ENCODE measurements at places on chromosomes 3 and 15.

DNA sequence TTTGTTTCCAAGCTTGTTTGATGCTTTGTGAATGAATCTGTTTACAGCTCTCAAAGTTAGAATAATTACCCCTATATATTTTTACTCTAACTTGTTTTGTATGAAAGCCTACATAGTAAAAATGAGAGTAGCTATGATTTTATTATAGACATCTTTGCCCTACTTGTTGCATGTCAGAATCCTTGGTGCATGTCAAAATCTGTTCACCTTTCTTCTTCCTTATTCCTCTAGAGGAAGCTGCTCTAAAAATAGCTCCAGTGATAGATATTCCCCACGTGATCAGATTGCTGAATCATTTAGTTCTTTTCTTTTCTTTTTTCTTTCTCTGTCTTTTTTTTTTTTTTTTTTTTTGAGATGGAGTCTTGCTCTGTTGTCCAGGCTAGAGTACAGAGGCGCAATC, 39.8 kb downstream of the LRRC49 start:
- DNase-seq, result no peak

GRCh38 chr15:90264671-90265070, 801 bp upstream of the NGRN start:
- DNase-seq, result peak; percentile 51

GRCh38 chr3:21484057-21484827, 266.8 kb downstream of the ZNF385D start:
- peak; percentile 10 for DNase-seq

DNA sequence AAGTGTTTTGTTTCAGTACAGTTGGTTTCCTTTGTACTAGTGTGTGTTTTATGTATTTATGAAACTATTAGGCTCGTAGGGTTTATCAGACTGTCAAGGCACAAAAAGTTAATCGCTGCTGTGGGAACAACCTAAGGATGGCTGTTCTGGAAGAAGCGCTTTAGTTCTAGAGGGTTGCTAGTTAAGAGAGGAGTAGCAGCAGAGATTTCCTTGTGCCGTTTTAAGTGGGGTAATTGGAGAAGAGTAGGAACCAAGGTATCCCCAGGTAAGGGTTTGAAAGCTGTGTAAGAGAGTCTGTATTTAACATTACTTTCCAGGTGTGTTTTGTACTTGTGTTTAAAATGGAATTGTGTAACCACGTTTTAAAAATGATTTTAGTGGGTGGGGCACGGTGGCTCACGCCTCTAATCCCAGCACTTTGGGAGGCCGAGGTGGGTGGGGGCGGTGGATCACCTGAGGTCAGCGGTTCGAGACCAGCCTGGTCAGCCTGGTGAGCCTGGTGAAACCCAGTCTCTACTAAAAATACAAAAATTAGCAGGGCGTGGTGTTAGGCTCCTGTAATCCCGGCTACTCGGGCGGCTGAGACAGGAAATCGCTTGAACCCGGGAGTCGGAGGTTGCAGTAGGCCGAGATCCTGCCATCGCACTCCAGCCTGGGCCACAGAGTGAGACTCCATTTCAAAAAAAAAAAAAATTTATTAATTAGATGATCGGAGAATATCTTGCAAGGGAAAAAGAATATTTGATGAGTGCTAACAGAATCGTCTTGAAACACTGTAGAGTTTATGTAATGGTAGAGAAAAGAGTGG, 2.6 kb downstream of the MORF4L1 start:
- peak; percentile 24 for DNase-seq

DNA sequence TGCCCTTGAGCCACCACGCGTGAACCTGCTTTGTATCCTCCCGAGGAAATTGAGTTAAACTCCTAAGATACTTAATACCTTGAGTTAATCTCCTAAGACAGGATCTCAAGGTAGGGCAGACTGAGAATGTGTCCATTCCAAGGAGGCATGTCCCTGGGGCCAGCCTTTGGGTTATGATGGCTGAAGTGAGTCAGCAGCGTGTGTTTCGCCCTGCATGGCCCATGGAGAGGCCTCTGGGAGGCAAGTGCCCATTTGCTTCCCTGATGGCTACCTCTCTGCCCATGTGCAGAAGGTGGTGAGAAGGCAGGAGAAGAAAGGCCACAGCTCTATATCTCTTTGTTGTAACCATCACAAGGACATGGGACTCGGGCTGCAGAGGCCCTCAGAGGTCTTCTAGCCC, 36.7 kb upstream of the LIMD1 start:
- DNase-seq, result no peak

DNA sequence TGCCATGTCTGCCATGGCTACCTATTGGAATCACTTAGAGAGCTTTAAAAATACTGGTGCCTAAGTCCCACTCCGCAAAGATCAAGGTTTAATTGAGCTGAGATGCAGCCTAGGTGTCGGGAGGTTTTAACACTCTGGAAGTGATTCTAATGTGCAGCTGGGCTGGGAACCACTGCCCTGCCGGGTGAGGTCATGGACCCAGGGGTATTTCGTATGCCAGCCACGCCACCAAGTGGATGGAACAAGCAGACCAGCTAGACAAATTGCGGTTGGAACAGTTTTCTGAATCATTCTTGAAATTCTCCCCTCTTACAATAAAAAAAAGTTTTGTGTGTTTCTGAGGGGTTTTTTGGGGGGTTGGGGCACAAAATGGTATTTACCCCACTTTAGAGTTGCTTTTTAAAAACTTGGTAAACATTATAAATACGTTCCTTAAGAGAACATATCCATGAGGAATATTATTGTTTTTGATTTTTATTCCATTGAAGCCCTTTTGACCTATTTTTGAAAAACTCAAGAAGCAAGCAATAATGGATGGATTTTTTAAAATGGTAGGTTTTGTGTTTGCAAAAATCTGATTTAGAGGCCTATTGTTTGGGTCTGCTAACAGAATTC, 66.2 kb upstream of the CSTA start:
- DNase-seq, result peak; percentile 80

GRCh38 chr3:191339316-191339917, 9.1 kb upstream of the UTS2B start:
- DNase-seq, result no peak

DNA sequence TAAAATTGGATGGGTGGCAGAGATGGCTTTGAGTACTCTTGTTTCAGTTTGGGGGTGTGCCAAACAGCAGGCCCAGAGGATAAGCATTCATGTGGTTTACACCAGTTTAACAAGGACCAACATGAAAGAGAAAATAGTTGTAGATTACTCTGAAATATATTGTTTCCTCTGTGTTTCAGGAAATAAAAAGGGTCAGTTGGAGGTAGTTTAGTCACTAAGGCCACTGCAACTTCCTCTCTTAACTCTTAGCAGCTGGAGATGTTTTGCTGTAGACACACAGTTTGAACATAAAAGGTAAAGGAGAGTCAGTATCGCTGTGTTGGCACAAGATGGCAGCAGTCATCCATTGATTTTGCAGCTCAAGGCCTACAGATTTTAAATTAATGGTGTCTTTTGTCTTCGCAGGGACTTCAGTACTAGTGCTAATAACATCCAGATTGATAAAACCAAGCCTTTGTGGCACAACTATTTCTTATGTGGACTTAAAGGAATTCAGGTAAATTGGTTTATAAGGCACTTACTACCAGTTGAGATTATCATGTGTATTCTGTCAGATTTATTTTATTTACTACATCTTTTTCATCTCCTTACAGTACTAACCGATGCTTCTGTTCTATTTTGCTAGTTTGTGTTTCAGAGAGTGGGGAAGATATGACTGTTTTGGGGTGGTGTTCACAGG, 65.5 kb downstream of the GALK2 start:
- peak; percentile 47 for DNase-seq

GRCh38 chr15:86377914-86378313, 298.2 kb downstream of the AGBL1 start:
- DNase-seq, result no peak

GRCh38 chr3:177351757-177352158, 154.5 kb upstream of the TBL1XR1 start:
- DNase-seq, result no peak

GRCh38 chr3:47455806-47456452, 19.8 kb downstream of the SCAP start:
- no peak for DNase-seq

GRCh38 chr3:169449012-169449411, 214.5 kb downstream of the MECOM start:
- no peak for DNase-seq

DNA sequence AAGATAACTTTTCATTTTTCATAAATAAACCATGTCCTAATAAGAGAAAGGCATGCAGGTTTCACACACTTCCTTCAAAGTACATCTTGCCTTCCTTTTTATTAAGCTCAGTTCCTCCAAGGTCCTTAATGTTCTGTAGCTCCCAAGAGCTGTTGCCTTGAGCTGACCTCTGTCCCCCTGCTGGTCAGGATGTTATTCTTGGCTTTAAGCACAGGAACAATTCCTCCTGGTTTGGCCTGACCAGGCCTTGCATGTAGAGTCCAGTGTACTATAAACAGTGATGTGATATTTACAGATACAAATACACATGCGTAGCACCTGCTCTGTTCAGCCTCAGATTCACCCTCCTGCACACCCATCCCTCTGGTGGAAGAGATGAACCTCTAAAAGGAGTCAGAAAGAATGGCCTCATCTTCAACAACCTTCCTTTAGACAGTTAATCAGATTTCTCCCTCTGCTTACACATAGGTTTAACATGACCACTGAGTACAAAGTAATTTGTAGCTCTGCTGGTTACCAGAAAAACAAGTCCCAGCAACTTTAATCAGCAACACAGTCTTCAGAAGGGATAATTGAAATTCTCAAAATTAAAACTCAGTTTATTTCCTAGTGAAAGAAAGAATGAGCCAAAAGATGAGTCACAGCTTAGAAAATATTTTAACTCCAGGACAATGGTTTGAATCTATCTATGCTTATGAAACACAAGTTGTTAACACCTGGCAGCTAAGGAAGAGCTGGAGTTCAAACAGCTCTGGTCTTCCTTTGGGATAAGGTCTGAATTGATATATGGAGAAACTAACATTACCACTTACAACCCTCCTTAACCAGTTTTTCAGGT, 46.5 kb downstream of the PTPN9 start:
- no peak for DNase-seq

GRCh38 chr3:189947948-189948723, 172.6 kb downstream of the P3H2 start:
- peak; percentile 30 for DNase-seq

- no peak for DNase-seq
Measured at GRCh38 chr15:64694816-64695215, 80.6 kb downstream of the RBPMS2 start.

GRCh38 chr3:187267306-187267705, 24.2 kb downstream of the MASP1 start:
- no peak for DNase-seq

GRCh38 chr3:120741837-120742197, 499 bp downstream of the RABL3 start:
- DNase-seq, result no peak

- DNase-seq, result no peak
Measured at GRCh38 chr3:29176501-29176900, 104.4 kb upstream of the RBMS3 start.

GRCh38 chr15:68987676-68988075, 26.8 kb upstream of the NOX5 start:
- DNase-seq, result no peak

- no peak for DNase-seq
Measured at GRCh38 chr3:124391774-124392173, 338.5 kb upstream of the UMPS start.

GRCh38 chr15:101029971-101030661, 111.0 kb downstream of the LRRK1 start:
- DNase-seq, result no peak

DNA sequence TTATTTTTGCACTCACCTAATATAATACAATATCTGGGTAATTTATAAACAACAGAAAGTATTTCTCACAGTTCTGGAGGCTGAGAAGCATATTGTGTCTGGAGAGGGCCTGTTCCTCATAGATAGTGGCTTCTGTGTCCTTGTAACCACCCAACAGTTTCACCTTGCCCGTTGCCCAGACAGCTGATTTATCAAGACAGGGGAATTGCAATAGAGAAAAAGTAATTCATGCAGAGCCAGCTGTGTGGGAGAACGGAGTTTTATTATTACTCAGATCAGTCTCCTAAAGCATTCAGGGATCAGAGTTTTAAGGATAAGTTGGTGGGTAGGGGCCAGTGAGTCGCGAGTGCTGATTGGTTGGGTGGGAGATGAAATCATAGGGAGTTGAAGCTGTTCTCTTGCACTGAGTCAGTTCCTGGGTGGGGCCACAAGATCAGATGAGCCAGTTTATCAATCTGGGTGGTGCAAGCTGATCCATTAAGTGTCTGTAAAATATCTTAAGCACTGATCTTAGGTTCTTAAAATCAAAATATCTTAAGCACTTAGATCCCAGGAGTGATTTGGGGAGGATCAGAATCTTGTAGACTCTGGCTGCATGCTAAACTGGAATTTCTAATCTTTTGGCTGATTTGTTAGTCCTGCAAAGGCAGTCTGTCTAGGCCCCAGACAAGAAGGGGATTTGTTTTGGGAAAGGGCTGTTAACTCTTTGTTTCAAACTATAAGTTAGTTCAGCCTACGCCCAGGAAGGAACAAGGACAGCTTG, 33.9 kb upstream of the C15orf39 start:
- DNase-seq, result peak; percentile 64

- DNase-seq, result no peak
Measured at GRCh38 chr3:161266731-161267150, 45.6 kb downstream of the NMD3 start.

DNA sequence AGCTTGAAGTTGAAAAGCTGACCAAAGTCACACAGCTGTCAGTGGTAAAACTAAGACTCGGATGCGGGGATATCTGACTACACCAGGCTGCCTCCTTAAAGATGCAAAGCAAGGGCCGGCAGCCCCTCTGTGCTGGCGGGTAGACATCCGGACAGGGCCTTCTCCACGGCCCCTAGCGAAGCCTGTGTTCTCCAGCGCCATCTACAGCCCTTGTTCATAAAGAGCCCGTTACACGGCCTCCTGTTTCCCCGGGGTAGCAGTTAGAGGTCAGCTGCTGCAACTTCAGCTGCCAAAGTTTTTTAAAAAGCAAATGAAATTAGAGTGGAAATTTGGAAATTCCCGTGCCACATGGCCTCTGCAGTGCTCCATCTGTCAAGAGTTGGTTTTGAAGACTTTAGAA, 383.0 kb downstream of the TBL1XR1 start:
- peak; percentile 41 for DNase-seq

GRCh38 chr3:195224156-195224979, 46.6 kb downstream of the XXYLT1 start:
- DNase-seq, result no peak

GRCh38 chr15:32709295-32710033, 8.3 kb upstream of the GREM1 start:
- DNase-seq, result no peak

- no peak for DNase-seq
Measured at GRCh38 chr3:62211675-62212429, 161.5 kb downstream of the FEZF2 start.

DNA sequence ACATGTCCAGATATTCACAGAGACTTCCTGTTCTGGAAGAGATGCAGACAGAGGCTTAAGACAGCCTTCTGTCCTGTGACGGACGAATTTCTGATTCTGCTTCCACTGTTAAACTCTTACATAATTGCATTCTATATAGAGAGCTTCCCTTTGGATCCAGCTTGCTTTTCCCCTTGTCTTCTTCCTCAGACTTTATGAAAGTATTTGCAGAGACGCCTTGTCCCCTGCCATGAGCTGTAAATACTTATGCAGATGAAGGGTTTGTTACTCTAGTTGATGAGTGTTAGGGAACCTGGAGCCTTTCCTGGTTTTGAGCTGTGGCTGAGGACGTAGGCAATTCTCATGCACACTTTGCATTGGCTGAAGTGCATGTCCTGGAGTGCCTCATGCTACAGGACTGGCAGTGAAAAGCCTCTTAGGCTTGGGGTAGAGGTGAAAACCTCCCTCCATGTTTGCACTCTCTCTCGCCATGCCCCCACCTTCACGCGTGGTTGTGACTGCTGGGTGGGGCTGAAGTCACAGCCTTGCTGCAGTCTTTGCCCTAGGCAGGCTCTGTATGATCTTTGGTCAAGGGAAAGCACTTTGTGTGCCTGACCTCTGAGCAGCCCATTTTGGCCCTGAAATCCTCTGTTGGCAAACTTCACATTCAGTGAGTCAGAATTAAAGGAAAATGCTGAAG, 286.6 kb downstream of the PTPRG start:
- no peak for DNase-seq

Data from activated CD4-positive, alpha-beta T cell treated with anti-CD3 and anti-CD28 coated beads for 48 hours (primary cell).